ENCODE measurements at places on chromosomes 16 and 17.
A peak's percentile ranks its signal among the peaks of the same experiment; 100 is the strongest.

DNA sequence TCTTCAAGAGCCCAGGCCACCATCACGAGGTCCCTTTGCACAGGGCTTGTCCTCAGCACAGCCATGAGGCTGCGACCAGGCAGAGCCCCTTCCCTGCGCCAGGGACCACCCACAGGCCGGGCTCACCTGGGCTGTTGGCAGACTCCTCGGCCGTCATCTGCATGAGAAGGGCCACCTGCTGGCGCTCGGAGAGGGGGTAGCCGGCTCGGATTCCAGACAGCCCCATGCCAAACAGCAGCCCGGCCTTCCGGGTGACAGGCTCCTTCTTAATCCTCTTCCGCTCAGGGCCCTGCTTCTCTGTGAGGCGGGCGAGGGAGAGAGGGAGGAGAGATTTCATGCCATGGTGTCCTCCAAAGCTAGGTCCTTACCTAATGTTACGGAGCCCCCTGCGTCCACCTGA, 73.4 kb downstream of the ZNF778 start:
- no peak for DNase-seq

GRCh38 chr16:3443108-3444031, at the start of the genes NAA60 and ZNF597:
NAA60 (plus strand) TSS chr16:3443680; CDS start chr16:3476228, 32,548 bp downstream.
ZNF597 (minus strand) TSS chr16:3443504; CDS start chr16:3443153, 351 bp downstream.
- DNase-seq, result peak; percentile 90

DNA sequence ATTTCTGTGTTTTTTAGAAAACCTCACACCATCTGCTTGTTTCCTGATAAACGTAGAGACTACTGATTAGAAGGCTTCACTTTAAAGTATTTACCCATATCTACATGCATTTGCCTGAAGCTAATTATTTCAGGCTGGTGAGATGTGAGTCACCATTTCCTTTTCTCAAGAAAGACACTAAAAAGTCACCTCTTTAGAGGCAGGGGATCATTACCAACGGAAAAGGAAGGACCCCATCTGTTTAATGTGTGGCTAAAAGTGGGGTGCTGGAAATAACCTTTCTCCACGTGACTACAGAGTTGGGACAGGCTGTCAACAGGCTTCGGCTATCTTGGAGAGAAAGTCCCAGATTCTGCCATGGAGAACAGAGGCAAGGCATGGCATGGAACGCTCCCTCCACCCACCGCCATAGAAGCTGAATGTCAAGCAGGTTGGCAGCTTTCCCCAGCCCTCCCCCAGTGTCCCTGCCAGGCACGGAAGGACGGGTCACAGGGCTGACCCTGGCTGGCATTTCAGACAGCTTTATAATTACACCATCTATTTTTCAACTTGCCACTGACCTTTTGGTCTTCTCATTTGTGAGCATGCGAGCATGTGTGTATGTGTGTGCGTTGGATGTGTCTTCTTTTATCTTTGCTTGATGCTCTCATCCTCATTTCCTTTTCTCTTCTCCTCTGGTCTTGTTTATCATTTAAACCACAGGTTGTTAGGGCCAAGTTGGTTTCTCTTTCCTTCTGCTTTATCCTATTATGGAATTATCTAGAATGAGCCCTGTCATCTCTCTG, 157.0 kb downstream of the CPPED1 start:
- peak; percentile 24 for DNase-seq

GRCh38 chr17:45405250-45406086, 27.2 kb downstream of the ARHGAP27 start:
- DNase-seq, result no peak

DNA sequence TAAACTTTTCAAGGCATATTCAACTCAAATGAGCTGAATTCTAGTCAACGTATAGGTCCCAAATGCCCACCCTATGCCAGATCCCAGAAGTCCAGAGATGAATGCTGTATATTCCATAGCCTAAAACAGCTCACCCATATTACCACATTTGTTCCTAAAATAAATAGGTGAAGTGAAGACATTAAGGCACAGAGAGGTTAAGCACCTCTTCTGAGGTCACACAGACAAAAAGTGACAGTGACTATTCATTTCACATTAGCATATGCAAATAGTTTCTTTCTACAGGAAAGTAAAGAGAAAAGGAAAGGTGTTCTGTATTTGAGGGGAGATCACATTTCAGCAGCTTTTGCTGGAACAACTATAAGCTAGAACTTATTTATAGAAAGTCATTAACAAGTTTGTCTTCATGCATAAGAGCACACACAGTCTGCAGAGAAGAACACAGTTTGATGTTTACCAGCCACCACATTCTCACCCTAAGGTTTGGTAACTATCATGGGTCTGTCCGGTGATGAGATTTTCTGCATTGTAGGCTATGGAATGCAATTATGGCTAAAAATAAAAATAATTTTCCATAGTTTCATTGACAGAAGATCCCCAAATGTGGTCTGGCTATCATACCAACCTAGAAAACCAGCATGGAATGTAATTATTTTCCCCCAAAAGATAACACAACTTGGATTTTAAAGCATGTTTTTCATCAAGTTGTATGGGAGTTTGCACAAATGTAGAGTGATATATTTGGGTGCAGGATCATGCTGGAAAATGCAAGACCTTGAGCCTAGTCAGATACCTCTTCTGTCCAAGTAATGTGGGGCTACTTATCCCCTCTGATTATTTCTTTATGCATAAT, 402.1 kb downstream of the UTP18 start:
- no peak for DNase-seq

GRCh38 chr17:17391668-17392370, 85.0 kb upstream of the MED9 start:
- peak; percentile 84 for DNase-seq

- DNase-seq, result no peak
Measured at GRCh38 chr17:11900655-11901054, 96.6 kb downstream of the ZNF18 start.

DNA sequence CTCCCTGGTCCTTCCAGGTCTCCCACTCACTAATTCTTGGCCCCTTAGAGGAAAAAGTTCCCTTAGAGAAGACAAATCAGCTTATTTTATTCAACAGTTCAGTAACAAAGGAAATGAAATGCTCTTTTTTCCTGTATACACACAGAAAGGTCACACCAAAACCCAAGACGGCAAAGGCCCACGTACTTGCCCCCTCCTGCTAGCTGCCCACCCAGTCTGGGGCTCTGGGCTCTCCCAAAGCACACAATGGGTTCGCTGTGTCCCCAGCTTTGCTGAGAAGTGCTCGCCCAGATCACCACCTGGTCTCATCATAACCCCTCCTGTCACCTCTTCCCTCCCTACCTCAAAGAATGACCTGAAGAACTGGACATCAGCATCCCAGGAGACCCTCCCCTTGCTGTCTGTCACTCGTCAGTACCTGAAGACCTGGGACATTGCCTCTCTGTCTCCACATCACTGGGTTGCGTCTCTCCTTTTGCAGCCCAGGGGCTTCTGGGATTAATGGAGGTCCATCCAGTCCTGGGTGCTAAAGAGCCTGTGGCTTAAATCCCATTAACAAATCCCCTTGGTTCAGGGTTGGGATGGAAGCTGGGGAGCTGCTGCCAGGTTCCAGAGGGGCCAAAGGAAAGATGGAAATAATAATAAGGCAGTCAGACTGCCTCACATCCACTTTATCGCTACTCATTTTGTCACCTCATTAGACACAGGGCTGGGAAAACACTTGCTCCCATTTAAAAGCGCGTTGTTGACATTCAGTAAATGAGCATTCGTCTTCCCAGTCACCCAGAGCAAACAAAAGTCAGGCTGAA, 3.3 kb downstream of the SLC6A4 start:
- no peak for DNase-seq

DNA sequence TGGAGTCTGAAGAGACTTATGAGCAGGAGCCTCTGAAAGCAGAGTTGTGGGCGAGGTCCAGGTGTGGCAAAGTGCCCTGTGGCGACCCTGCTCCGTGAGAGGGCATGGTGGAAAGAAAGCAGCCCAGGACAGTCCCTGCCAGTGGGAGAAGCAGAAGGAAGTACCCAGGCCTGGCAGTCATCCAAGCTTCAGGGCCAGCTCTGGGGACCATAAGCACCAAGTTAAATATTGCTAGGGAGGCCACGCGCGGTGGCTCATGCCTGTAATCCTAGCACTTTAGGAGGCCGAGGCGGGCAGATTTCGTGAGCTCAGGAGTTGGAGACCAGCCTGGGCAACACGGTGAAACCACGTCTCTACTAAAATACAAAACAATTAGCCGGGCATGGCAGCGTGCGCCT, 4.9 kb upstream of the ASGR1 start:
- no peak for DNase-seq

DNA sequence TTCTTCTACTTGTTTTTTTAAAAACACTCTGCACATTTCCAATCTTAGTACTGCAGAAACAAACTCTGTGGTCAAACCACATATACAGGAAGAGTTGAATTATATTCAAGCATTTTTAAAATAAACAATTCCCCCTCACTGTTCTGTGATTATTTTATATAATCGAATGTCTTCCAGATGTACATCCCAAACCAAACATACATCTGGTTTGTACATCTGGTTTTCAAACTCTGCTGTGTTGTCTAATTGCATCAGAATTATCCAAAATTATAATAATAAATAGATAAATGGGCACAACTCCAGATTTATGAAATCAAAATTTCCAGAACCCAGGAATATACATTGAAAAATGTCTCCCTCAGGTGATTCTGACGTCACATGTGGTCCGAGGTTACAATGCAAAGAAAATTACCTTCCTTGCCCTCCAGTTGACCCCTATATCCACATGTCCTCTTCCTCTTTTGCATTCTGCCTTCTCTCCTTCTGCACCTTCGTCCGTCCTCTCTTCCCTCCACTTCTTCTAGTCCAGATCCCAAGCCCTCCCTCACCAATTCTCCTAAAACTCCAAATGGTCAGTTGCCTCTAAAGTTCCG, 13.3 kb upstream of the CCDC144A start:
- no peak for DNase-seq

DNA sequence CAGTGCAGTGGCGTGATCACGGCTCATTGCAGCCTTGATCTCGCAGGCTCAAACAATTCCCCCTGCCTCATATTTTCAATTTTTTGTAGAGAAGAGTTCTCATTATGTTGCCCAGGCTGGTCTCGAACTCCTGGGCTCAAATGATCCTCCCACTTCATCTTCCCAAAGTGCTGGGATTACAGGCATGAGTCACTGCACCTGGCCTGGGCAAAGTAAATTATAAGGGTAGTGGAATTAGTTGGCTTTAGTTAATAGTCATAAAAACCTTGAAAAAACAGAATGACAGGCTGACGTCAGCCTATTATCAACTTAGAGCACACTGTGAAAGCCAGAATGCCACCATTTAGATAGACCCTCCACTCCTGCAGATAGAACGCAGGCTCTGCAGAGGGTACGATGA, 43.5 kb upstream of the B4GALNT2 start:
- DNase-seq, result no peak

- DNase-seq, result no peak
Measured at GRCh38 chr17:4827399-4827798, 5.7 kb upstream of the MINK1 start.

DNA sequence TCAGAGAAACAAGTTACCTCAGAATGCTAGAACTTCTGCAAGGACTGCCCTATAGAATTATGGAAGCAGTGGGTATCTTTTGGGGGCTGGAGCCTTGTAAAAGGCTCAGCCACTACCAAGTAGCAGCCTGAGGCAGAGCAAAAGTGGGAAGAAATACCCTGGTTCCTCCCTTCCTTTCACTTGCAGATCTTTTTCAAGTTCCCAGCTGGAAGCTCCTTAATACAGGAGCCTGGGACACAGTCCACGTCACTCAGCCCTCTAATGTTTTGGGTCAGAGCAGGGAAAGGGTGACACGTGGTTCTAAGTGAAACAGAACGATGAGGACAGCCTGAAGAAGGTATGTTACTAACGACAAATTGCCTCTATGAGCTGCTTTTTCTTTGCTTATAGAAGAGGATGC, 93.1 kb downstream of the CNTNAP4 start:
- DNase-seq, result no peak

DNA sequence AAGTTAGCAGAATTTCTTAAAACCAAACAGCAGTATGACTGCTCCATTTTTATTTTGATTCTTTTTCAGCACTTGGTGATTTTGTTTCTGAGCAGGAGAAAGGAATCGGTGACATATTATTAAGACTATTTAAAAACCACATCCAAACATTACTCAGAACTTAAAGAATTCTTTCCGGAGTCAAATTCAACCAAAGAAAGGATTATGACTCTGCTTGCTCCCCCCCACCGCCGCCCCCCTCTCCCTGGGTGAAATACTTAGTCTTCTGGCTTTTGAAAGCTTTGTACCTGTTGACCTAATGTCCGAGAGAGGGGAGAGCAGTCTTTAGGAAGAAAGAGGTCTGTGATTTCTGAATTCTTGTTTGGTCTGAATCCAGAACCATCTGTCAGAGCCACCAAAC, 17.9 kb upstream of the COL1A1 start:
- DNase-seq, result no peak

GRCh38 chr17:75102385-75102821, 7.4 kb upstream of the ARMC7 start:
- DNase-seq, result peak; percentile 57

DNA sequence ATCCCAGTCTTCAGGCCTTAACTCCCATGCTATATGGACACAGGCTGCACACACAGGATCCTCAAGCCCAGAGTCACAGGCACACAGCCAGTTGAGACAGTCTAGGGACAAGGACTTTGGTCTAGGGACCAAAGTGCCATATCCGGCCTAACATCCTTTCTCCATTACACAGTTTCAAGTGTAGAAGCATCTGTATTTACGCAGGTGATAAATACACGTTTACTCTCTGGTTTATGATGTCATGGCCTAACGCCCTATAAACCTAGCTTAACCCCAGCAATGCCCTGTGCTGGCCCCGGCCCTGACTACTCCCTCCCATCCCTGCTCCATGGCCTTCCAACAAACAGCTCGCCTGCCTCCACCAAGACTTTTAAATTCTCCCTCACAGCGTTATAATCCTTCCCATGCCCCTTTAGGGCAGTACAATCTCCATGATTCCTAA, 17.1 kb downstream of the CUEDC1 start:
- DNase-seq, result no peak

- DNase-seq, result no peak
Measured at GRCh38 chr16:89393738-89394406, 96.5 kb downstream of the ANKRD11 start.

DNA sequence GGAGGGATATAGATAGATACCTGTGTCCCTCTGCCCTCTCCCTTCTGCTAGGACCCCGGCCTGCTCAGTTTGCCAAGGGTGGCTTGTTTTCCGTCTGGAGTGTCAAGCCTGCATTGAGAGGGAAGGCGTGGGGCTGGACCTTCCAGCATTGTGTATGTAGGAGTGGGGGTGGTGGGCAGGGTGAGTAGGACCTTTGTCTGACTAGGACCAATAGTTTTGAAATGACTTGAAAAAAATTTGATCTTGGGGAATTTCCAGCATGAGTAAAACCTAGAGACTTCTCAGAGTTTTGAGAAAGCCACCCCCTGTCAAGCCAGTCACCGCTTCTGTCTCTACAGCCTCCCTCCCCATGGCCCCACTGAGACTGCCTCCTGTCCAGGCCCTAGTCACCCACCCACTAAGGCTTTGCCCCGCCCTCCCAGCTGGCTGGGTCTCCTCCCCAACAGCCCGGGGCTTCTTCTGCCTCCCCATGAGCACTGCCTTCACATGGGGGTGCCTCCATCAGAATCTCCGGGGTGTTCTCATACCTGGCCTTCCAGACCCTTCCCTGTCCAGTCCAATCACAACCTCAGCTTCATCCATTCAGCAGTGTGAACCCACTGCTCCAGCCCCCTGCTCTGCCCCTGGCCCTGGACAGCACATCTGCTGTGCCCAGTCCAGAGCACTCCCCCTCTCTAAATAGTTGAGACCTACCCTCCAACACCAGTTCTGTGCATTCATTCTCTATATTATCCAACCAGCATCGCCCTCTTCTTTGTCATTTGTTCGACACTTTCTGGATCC, 207.0 kb downstream of the MSI2 start:
- no peak for DNase-seq

GRCh38 chr16:15434425-15435215, at the start of gene BMERB1:
BMERB1 (plus strand) TSS chr16:15434588; CDS start chr16:15434654, 66 bp downstream.
- DNase-seq, result peak; percentile 26

- DNase-seq, result peak; percentile 74
Measured at GRCh38 chr16:89289428-89290395, 72.2 kb downstream of the ZNF778 start.

- DNase-seq, result no peak
Measured at GRCh38 chr16:74083541-74083940, 213.1 kb upstream of the PSMD7 start.
